Amniotic stem cell (primary cell): ENCODE measurements at places on chromosomes 1 and 21.

GRCh38 chr21:45481566-45481965, 60.7 kb downstream of the SLC19A1 start:
- DNase-seq = no peak

GRCh38 chr21:25457411-25457810, 149.9 kb downstream of the MRPL39 start:
- DNase-seq = peak; percentile 48

GRCh38 chr1:165134431-165134830, 222.1 kb downstream of the LMX1A start:
- DNase-seq = no peak

DNA sequence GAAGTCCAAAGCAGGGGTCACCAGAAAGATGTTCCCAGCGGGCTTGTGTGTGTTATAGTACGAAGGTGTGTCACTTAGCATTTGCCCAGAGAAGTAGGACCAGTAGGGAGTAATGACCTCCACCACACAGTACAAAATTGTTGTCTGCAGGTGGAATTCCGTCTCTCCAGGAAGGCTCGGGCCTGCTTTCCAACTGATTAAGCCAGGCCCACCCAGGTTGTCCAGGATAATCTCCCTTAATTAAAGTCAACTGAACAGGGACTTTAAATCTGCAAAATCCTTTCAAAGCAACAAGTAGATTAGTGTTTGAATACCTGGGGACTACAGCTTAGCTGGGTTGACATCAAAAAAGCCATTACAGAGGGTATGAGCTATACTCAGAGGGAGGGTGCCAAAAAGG, 131.3 kb downstream of the BACH1 start:
- DNase-seq = no peak

DNA sequence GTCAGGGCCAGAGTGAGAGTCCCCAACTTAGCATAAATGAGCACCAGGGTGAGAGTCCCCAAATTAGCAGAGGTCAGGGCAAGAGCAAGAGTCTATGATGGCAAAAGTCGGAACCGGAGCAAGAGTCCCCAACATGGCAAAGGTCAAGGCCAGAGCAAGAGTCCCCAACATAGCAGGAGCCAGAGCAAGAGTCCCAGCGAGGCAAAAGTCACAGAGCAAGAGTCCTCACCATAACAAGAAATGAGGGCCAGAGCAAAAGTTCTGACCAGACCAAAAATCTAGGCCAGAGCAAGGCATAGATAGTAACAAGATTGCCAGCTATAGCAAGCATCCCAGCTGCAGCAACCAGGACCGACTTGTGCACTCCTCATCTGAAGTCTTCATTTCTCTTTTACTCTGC, 3.1 kb downstream of the NSUN4 start:
- no peak for DNase-seq
